ENCODE measurements at places on chromosomes 2 and 18.

DNA sequence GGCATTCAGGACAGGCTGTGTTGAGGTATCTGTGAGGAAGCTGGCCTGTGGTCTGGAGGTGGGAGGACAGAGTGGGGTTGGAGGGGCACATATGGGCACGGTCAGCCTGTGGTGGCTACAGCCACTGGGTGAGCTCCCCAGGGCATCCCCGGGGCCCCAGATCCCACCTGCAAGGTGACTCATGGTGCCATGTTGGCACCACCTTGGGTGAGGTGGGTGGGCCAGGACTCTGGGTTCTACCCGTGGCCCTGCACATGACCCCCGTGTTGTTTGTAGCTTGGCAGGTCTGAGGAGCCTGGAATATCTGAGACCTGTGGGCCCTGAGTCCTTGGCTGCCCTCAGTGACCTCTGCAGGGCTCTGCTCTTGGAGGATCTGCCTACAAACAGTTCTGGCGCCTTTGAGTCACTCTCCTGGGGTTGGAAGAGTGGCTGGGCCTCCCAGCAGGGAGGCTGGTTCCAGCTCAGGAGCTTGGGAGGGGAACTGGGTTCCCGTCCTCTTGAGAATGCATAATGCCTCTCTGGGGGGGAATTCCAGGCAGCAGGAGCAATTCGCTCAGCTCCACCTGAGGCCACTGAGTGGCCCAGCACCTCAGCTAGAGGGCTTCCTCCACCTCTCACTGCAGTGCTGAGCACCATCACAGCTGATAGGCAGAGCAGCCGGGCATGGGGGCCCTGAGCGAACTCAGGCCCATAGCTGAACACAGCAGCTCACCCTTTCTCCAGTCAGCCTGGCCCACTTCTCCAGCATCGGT is 105.1 kb downstream of the DYSF start:
- no peak for DNase-seq

DNA sequence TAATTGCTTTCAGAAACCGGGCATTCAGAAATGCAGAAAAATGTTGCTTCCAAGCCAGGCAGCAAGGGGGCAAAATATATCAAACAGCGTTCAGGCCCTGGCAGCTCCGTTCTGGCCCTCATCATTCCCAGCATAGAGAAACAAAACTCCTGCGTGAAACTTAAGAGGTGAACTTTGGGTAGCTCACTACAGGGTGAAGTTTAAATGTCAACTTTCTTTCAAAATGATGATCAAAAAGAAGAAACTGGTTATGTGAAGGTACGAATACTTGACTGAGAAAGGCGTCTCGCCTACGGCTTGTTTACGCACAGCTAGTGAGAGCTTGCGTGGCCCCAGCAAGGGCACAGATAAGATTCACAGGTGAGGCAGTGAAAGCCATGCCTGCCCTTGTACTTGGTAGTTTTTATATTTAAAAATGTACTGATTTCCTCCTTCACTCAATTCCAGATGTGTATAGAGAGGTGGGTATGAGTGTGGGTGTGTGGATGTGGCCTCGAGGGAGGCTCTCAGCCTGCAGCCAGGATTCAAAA is 127.5 kb downstream of the NFATC1 start:
- DNase-seq = peak; percentile 81

DNA sequence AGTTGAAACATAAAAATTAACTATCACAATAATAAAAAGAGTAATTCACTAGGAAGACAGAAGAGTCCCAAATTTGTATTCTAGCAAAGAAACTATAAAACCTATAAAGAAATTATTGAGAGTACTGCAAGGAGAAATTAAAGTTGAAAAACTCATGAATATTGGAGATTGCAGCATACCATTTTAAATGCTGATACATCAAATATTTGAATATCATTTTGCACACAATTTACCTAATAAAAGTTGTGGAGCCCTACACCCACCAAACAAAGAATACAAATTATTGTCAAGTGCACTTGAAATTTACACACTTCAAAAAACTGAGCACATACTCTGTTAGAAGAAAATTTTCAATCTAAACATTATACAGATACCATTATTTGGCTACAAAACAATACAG is 531.6 kb upstream of the SMIM21 start:
- DNase-seq = no peak

GRCh38 chr2:15507061-15507460 is 54.1 kb downstream of the NBAS start:
- DNase-seq = no peak

GRCh38 chr2:195672674-195673073 is 15.6 kb downstream of the SLC39A10 start:
- no peak for DNase-seq

DNA sequence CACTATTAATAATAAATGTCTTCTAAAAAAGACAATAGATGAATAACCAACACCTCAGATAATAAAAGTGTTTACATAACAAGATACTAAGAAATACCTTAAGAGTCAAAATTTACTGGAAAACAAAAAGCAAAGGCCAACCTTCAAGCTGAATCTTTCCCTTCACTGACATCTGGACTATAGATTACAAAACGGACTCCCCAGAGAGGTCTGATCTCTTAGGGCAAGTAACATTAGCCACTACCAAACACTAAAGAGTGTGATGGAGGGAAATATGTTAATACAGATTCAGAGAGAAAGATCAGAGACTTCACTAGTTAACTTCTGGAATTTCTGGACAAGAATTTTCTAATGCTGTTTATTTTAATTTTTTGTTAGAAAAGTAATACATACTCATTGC is 13.9 kb downstream of the CLASP1 start:
- DNase-seq = no peak

DNA sequence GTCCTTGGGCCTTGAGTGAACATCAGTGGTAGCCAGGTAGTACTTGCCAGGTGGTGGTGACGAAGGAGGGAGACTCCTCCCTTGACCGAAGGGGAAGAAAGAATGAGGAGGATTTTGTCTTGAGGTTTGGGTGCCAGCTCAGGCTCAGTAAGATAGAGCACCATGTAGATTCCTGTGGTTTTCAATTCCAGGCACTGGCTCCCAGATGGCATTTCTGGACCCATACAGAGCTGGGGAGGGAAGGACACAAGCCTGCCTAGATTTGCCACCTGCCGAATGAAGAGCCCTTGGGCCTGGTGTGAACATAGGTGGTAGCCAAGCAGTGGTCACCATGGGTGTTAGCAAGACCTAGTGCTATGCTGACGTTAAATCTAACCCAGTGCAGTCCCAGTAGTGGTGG is 108.8 kb upstream of the UBE2E3 start:
- no peak for DNase-seq

- DNase-seq = peak; percentile 83
Measured at GRCh38 chr2:168192839-168193616, 54.4 kb downstream of the STK39 start.

DNA sequence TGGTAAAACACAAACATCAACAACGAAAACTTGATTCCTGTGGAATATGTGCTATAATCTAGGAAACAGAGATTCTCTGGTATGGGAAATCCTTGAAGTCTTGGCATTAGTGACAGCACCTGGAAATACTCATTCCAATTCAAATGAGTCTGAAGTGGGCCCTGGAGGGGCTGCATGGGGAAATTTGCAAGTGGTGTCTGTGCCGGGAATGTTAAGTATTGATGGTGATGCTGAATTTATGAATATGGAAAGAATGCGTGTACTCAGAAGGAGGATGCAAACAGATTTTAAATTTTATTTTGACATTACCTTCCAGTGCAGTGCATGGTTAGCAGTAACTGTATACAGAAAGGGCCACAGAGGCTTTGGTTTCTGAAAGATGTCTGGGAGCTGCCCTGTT is 37.2 kb downstream of the PTPRM start:
- no peak for DNase-seq

DNA sequence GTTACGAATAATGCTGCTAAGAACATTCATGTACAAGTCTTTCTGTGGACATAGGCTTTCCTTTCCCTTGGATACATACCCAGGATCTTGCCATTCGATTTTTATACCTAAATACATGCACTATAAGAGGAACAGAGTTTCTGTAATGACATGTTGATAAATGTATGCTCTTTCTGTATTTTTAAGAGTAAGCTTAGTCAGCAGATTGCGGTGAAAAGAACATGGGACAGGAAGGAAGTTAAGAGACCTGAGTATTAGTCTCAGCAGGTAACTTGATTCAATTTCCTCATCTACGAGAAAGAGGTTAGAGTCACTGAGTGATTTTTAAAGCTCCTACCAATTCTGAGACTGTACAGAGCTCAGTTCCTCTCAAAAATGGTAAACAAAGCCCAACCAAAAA is 2.6 kb upstream of the TLK1 start:
- DNase-seq = peak; percentile 62

DNA sequence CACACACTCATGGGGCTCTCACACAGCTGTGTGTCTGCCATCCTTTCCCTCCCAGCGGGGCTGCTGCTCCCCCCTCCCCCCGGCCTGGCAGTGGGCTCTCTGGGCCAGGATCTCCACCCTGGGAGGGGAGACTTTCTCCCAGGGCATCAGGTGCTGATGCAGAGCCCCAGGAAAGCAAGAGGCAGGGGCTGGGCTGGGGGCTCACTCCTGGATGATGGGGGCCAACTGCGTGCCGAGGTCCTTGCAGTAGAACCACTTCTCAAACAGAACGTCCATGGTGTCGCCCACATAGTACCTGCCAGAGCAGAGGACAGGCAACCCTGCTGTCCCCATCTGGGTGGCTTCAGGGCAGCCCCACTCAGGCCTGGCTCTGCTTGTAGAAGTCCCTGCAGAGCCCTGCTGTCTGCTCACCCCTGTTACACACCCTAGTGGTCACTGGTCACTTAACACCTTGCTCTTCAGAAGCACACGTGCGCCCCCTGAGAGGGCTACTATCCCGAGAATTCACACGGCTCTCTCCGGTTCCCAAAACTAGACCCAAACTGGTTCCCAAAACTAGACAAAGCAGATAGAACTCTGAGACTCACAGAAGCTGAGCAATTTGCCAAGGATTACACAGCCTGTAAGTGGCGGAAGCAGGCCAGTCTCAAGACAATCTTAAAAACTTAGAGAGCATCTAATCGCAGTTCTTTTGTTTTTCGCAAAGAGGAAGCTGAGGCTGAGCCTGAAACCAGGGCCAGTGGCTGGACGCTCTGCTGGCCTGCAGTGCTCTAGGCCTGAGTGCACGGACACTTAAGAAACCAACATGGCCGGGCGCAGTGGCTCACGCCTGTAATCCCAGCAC is 6.6 kb upstream of the OXER1 start:
- DNase-seq = peak; percentile 19

DNA sequence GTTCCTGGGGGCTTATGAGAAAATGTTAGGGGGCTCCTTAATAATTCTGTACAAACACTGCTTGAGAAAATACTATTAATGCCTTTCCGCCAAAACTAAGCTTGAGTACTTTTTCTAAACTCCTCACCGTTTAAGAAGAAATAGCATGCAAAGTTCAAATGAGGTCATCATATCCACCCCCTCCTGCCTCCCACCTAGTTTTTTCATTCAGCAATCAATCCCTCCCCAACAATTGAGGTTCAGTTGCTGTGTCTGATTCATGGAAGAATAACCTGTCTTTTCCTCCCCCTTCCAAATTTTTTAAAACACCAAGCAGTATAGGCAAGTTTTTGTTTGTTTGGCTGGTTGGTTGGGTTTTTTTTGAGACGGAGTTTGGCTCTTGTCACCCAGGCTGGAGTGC is 24.4 kb upstream of the RMP24 start:
- no peak for DNase-seq

DNA sequence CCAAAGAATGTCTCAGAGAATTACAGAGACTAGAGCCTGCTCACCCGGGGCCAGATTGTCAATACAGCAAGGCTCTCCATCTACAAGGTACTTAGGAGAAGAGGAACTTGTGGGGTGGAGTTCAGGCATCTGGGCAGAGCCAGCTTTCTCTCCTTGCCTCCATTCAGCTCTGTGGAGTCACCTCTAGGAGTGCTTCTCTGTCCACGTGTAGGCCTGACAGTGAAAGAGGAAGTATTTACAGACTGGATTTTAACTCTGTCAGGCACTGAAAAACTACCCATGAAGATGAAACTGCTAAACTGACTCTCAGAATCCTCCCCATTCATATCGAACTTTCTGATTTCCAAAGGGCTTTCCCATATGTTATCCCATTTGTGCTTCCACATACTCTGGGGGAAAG is 315.6 kb downstream of the SETBP1 start:
- DNase-seq = no peak

GRCh38 chr2:209805351-209805750 is 33.7 kb downstream of the UNC80 start:
- DNase-seq = no peak

DNA sequence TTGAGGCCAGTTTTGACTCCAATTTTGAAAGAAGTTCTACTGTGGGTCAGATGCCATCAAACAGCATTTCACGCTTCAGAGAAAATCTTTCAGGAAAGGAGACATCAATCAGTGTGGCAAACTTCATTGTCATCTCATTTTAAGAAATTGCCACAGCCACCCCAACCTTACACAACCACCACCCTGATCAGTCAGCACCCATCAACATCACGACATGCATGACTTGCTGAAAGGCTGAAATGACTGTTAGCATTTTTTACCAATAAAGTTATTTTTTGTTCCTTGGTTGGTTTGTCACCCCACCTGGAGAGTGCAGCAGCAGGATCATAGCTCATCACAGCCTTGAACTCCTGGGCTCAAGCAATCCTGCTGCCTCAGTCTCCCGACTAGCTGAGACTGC is 10.4 kb downstream of the DNAJC10 start:
- DNase-seq = no peak

DNA sequence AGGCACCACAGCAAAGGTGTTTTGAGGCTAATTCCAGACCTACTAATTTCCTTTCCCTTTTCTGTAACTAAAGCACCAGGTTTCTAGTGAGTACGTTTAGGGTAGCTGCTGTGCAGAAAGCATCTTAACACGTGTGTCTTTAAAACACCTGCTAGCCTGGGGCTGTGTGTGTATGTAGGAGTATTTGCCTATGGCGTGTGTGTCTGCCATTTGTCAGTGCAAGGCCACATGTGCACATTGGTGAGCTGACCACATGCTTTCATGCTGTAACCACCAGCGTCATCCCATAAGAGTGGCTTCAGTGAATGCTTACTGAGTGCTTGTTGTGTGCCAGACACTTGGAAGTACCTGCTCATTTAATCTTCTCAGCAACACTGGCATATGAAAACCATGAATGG is 241.6 kb downstream of the SEPTIN10 start:
- no peak for DNase-seq

DNA sequence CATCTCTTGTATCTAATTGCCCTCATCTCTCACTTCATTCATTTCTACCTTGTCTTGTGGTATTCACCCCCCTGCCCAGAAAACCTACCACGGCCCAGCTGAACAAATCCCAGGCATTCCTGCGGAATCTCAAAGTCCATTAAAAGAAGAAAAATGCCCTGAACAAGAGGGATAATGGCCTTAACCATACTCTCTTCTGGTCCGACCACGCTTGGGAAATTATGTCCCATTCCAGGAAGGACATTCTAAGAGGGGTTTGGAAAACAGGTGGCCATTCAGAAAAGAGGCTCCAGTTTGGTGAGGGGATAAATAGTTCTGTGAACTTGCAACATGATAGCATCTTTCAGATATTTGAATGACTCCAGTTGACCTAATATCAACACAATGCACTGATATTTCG is 349.9 kb upstream of the ZNF521 start:
- no peak for DNase-seq

- no peak for DNase-seq
Measured at GRCh38 chr18:3692691-3693090, 242.7 kb downstream of the TGIF1 start.

All from CD4-positive, CD25-positive, alpha-beta regulatory T cell (primary cell).